Thyroid gland (tissue), 4 donors: ENCODE measurements at places on chromosomes 11 and 22.

DNA sequence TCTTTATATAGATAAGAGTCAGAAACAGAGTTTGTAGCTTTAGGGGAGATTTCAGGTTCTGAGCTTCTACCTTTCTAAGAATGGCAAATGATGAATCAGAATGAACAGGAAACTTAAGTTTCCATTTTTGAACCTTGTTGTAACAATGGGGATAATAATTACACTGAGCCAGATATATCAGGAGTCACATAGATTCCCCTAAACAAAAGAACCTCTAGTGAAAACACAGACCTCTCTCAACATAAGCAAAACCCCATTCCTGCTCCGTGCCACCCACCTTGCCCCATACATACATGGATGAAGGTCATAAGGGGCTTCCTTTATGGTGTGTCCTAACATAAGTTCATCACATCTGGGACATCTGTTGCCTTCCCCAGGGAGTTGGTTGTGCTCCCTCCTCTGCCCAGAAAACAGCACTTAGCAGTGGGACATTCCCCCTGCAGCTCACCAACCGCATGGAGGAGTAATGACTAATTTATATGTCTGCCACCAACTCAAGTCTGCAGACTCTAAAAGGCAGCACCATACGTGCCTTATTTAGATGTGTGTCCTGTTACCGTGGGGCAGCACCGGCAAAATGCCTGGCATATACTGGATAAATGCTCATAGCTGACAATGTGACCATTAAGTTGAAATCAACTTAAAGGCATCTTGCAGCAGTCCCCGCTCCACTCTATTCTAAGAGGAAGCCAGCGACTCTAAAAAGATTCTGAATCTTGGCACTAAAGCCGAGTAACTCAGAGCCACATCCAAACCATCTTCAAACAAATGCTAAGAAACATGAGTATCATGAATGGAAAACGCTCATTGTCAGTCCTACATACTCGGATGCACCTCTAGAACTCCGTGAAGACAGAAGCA, 8.0 kb downstream of the JAML start:
- no peak for DNase-seq

DNA sequence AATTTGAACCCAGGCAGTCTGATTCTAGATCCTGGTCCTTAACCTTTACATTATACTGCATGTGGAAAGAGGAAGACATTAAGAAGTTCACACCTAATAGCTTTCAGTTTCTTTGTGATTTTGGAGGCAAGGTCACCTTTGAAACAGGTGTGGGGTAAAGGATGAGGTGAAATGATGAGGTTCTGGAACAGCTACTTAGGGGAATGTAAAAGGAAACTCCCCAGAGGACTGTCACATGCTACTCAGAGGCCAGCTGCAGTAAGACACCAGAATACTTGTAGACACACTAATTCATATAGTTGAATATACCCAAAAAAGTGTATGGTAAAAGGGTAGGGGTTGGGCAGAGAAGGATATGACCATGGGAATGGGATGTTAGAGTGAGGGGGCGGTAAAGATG, 5.4 kb downstream of the APIP start:
- DNase-seq, result no peak

GRCh38 chr11:131389582-131389981, 19.2 kb downstream of the NTM start:
- no peak for DNase-seq

DNA sequence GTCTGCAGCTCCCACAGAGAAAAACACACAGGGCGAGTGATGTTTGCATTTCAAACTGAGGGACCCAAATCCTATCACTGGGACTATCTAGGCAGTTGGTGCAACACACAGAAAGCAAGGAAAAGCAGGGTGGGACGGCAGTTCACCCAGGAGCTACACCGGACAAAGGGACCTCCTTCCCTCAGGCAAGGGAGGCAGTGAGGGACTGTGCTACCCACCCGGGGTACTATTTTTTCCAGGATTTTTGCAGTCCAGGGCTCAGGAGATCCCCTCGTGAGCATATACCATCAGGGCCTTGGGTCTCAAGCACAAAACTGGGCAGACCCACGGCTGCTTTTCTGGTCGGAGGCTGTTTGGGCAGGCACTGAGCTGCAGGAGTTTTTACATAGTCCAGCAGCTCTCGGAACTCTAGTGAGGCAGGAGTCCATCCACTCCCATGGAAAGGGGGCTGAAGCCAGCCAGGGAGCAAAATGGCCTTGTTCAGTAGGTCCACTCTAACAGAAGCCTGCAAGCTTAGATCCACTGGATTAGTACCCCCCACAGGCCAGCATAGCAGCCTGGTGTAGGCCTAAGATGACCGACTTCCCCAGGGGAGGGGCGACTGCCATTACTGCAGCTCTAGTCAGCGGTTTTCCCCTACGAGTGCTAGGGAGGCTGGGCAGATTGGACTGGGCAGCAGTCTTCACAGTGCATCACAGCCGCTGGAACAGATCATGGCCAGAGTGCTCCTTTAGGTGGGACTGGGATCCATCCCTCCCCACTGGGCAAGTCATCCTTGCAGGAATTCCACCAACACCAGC, 28.2 kb downstream of the CARD18 start:
- no peak for DNase-seq

DNA sequence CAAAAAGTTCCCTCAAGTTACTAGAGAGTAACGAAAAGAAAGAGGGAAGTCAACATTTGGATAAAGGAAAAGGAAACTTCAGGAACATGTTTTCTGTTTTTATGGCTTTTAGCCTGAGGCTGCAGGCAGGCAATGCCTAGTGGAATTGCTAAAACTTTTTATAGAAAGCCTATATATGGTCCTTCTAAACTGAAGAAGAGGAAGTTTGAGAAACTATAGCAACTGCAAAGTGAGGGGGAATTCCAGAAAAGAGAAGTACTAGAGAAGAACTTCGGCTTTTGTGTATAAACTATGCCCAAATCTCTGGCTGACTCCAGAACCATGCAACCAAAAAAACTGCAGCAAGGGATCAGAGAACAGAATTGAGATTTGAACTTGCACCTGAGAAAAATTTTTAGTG, 74.3 kb upstream of the ARHGAP42 start:
- no peak for DNase-seq
